Esophagus muscularis mucosa (tissue), 4 donors: ENCODE measurements at places on chromosomes 2 and 18. TPM values are rescaled to one million over a fixed set of nuclear protein-coding genes. Genes with fewer than 3 reads are reported as not detected.

The EVA1A gene
- 0.69 TPM for total RNA-seq

The SCYGR4 gene
- total RNA-seq, result not detected

The FHOD3 gene
- total RNA-seq, result 51.4 TPM

The MYO3B gene
- total RNA-seq, result not detected

The PMAIP1 gene
- total RNA-seq, result 1.3 TPM

The TMEM182 gene
- total RNA-seq, result 0.17 TPM

The ARMC9 gene
- total RNA-seq, result 262 TPM

The NOSTRIN gene
- 21.5 TPM for total RNA-seq

The SERPINB12 gene
- total RNA-seq, result not detected

The SEC11C gene
- total RNA-seq, result 22.0 TPM

The C1QL2 gene
- not detected for total RNA-seq

The CCDC74A gene
- 4.2 TPM for total RNA-seq

The MC5R gene
- not detected for total RNA-seq

The ATOH8 gene
- total RNA-seq, result 41.1 TPM

The LAMA1 gene
- total RNA-seq, result 0.32 TPM

The SLC9A4 gene
- total RNA-seq, result not detected

The SLC19A3 gene
- total RNA-seq, result 1.5 TPM

The VIT gene
- 32.3 TPM for total RNA-seq

The GALM gene
- 12.7 TPM for total RNA-seq

The RAD51AP2 gene
- not detected for total RNA-seq

The LIMS3 gene
- 5.0 TPM for total RNA-seq

The GALNT13 gene
- total RNA-seq, result 0.42 TPM

The OXER1 gene
- total RNA-seq, result 0.63 TPM

The RTKN gene
- total RNA-seq, result 8.7 TPM

The HOXD11 gene
- not detected for total RNA-seq
